ENCODE measurements at places on chromosomes 4 and X.

DNA sequence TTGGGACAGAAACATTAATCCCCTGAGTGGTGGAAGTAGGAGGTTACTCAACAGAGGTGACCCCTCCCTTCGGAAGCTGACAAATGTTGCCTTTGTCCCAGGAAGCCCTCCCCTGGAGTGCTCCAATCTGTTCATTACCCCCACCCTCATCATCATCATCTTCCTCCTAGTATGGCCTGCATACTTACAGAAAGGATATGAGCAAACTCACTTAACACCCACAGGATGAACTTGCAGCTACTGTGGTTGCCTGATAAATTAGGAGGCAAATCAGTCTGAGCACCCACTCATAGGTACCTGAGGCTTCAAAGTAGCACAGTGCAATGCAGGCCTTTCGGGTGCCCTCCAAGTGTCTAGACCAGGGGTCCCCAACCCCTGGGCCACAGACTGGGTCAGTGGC, 236.7 kb upstream of the GATB start:
- no peaks in the 10 kb centered on the region for H3K4me1 ChIP-seq
- H3K36me3 ChIP-seq: no peaks in the 10 kb centered on the region
- DNase-seq: no peak
- no peak overlapping the region for H3K4me3 ChIP-seq
- H3K27me3 ChIP-seq: peaks cover 3% of the 10 kb centered on the region

- H3K4me1 ChIP-seq: peaks cover 5% of the 10 kb centered on the region
- H3K36me3 ChIP-seq: no peaks in the 10 kb centered on the region
Measured at GRCh38 chr4:165686756-165687155, 186.3 kb upstream of the TLL1 start.

DNA sequence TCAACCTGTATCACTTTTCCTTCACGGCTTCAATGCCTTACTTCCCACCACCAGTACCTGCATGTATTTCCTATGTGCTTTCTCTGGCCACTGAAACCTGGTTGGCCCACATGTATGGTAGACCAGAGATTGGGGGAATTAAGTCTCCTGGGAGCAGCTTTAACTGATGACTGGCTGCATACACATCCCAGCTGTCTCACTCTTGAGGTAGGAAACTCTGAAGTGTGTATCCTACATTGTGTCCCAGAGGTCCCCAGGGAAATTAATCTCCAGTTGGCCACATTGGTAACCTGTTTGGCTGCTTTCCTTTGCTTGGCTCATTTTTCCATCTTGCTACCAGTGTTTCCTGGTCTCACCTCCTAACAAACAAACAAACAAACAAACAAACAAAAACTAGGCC, 124.4 kb downstream of the ZNF827 start:
- peaks cover 12% of the 10 kb centered on the region for H3K36me3 ChIP-seq
- H3K27me3 ChIP-seq: no peaks in the 10 kb centered on the region
- DNase-seq: no peak
- H3K4me3 ChIP-seq: no peak overlapping the region
- H3K4me1 ChIP-seq: peaks cover 11% of the 10 kb centered on the region

DNA sequence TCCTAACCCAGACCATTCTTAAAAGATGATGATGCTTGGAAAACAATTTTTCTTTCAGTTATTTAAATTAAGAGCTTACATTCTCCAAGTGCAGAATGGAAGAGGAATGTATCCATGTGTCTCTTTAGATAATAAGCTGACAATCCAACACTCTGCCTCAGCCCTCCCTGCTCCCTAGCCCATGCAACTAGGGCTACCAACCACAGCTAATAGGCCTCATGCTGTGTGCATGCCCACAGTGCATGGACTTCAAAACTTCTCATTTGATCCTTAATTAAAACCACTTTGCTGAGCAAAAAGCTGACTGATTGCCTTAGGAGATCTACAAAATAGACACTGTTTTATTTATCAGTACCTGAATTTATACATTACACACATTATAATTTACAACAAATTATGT, 473.9 kb downstream of the GALNTL6 start:
- no peak overlapping the region for H3K4me3 ChIP-seq
- no peaks in the 10 kb centered on the region for H3K4me1 ChIP-seq
- DNase-seq: no peak
- H3K36me3 ChIP-seq: no peaks in the 10 kb centered on the region
- H3K27ac ChIP-seq: no peak overlapping the region
- H3K27me3 ChIP-seq: no peaks in the 10 kb centered on the region

- no peaks in the 10 kb centered on the region for H3K27me3 ChIP-seq
- H3K27ac ChIP-seq: no peak overlapping the region
- H3K4me1 ChIP-seq: no peaks in the 10 kb centered on the region
Measured at GRCh38 chr4:149005191-149005590, 563.0 kb upstream of the NR3C2 start.

DNA sequence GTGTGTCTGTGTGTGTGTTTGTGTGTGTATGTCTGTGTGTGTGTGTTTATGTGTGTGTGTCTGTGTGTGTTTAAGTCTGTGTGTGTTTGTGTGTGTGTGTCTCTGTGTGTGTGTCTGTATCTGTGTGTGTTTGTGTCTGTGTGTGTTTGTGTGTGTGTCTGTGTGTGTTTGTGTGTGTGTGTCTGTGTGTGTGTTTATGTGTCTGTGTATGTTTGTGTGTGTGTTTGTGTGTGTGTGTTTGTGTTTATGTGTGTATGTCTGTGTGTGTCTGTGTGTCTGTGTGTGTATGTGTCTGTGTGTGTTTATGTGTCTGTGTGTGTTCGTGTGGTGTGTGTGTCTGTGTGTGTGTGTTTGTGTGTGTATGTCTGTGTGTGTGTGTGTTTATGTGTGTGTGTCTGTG, 11.4 kb downstream of the IL9R start:
- no peaks in the 10 kb centered on the region for H3K36me3 ChIP-seq
- H3K4me3 ChIP-seq: no peak overlapping the region
- DNase-seq: no peak
- H3K27ac ChIP-seq: no peak overlapping the region
- no peaks in the 10 kb centered on the region for H3K4me1 ChIP-seq

DNA sequence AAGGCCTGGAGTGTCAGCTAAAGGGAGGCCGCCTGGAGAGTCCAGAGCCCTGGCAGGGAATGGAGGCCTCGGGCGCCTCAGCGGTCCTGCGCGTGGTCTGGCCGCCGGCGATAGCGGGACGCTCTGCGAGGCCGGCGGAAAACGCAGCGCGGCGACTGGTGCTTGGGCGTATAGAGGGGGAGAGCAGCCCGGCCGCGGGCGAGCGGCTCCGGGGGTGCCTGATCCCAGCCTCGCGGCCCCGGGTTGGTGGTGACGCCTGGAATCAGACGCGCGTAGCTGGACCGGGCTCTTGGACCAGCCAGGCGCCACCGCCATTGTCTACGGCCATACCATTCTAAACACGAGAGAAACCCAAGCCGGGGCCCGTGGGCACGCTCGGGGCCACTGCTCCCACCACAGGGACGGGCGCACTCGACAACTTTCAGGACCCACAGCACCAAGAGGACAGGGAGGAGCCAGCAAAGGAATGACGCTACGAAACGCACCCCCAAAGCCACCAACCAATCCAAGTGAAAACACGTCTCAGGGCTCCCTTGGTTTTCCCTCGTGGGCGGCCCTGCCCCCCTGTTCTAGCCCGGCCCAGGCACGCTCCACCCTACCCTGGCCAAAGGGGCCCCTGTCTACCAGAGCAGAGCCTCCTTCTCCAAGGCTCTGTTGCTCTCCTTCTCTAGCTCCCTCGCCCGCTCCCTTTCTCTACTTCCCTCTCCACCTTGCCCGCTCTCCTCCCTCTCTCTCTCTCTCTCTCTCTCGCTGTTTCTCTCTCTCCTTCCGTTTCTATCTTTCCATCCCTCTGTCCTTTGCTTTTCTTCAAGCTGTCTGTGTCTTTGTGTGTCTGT, 7.8 kb downstream of the FRG2 start:
- peak; percentile 72 for DNase-seq
- H3K27me3 ChIP-seq: peaks cover 71% of the 10 kb centered on the region
- no peak overlapping the region for H3K4me3 ChIP-seq
- H3K36me3 ChIP-seq: no peaks in the 10 kb centered on the region
- H3K27ac ChIP-seq: no peak overlapping the region

- H3K27me3 ChIP-seq: peaks cover 15% of the 10 kb centered on the region
- H3K4me1 ChIP-seq: no peaks in the 10 kb centered on the region
- no peak for DNase-seq
- H3K36me3 ChIP-seq: no peaks in the 10 kb centered on the region
- no peak overlapping the region for H3K4me3 ChIP-seq
Measured at GRCh38 chr4:48047421-48047844, 30.9 kb downstream of the NIPAL1 start.

DNA sequence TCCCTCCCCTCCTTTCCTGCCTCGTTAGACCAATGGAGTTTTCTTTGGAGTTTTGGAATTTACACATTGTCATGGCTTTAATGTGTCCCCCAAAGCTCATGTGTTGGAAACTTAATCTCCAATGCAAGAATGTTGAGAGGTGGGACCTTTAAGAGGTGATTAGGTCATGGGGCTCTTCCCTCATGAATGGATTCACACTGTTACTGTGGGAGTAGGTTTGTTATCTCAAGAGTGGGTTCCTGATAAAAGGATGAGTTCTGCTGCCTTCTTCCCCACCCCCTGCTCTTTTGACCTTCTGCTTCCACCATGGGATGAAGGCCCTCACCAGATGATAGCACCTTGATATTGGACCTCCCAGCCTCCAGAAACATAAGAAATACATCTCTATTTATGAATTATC, 16.8 kb downstream of the MORF4L2 start:
- H3K27me3 ChIP-seq: peaks cover 7% of the 10 kb centered on the region
- H3K36me3 ChIP-seq: no peaks in the 10 kb centered on the region
- no peak overlapping the region for H3K27ac ChIP-seq
- no peak for DNase-seq
- no peaks in the 10 kb centered on the region for H3K4me1 ChIP-seq
- no peak overlapping the region for H3K4me3 ChIP-seq

GRCh38 chr4:26372525-26373172, 51.8 kb downstream of the RBPJ start:
- H3K36me3 ChIP-seq: peaks cover 5% of the 10 kb centered on the region
- no peak for DNase-seq
- no peak overlapping the region for H3K4me3 ChIP-seq
- H3K27ac ChIP-seq: no peak overlapping the region

- H3K27ac ChIP-seq: no peak overlapping the region
- H3K4me3 ChIP-seq: no peak overlapping the region
- H3K36me3 ChIP-seq: no peaks in the 10 kb centered on the region
- H3K27me3 ChIP-seq: no peaks in the 10 kb centered on the region
Measured at GRCh38 chrX:3777416-3777815, 64.0 kb upstream of the PRKX start.

DNA sequence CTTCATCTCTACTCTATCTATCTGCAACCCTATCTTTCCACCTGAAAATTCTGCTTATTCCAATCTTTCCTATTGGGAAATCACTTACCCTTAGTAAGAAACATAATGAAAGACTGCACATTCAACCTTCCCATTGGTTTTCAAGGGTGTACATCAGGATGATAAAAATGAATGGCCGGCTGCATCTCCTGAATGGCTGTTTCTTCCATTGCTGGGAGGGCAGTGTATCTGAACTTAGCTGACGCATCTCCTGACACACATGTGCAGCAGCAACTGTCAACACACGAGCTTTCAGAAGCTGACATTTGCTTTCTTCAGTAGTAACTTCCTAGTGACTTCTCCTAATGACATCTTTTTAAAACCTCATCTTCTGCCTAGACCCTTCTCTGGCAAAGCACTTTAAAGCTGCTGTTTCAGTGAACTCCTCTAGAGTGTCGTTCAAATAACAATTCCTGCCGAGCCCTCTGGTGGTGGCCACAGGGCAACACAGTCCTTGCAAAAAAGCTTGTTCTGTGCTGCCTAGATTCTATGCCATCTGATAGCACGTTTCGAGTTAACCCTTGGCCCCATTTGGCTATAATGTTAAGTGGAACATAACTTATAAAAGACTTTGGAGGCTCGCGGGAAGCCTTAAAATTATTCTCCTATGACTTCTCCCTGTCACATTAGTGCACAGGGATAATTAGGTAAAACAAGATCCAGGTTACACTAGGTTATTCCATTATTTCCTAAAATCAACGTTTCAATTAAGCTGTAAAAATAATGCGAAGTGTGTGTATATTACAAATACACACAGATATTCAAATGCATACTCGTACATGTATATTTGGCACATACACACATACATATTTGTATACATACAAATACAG, 2340.7 kb downstream of the PCDH7 start:
- no peak for DNase-seq
- no peak overlapping the region for H3K4me3 ChIP-seq
- H3K36me3 ChIP-seq: no peaks in the 10 kb centered on the region
- no peaks in the 10 kb centered on the region for H3K27me3 ChIP-seq
- no peaks in the 10 kb centered on the region for H3K4me1 ChIP-seq

DNA sequence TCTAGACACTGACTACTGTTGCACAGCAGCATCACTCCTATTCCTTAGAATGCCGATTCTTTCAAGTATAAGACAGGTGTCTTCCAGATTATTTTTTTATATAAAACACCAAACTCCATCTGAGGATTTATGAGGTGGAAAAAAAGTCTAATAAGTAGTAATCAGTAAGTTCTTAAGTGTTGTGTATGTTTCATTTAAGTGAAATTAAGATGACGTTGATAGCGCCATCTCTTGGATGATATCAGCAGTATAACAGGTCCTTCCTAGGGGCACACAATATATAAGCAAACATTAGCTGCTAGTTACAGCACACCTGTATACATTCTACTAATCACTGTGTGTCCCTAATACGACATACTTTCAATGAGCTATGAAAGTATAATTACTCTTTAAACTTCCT, 99.6 kb upstream of the STS start:
- peaks cover 16% of the 10 kb centered on the region for H3K4me1 ChIP-seq
- no peak overlapping the region for H3K27ac ChIP-seq
- no peak overlapping the region for H3K4me3 ChIP-seq
- no peak for DNase-seq
- H3K36me3 ChIP-seq: peaks cover 5% of the 10 kb centered on the region
- no peaks in the 10 kb centered on the region for H3K27me3 ChIP-seq

DNA sequence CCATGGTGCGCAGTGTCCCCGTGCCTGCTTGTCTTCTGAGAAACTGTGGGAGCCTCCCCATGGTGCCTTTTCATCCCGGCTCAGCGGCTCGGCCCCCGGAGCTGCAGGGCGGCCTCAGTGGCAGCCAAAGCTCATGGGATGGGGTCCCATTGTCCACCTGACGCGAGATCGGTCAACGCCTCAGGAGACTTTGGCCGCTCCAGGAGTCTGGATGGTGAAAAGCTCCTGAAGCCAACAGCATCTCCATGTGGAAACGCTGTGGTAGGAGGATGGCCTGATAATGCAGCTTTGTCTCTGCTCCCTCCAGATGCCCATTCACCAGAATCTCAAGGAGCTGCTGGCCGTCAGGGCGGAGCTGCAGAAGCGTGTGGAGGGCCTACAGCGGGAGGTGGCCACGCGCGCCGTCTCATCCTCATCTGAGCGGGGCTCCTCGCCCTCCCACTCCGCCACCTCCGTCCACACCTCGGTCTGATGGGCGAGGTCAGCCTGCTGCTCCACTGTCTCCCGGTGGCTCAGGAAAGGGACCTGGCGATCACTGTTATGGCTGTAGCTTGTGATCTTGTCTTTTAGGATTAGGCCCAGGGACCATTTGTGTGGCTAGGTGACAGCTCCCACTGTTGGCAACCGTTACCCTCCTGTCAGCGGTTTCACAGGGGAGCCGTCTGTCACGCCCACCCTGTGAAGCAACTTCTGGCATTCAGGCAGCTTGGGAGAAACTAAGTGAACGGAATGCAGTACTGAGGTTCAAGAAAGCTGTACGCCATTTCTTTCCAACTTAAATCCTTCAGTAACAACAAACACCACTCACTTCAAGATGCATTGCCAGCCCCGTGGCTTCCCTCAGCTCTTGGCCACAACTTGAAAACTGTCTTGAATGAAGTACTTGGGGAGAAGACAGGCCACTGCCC, 69.3 kb downstream of the MTMR1 start:
- H3K27me3 ChIP-seq: no peaks in the 10 kb centered on the region
- peak; percentile 73 for DNase-seq
- H3K4me1 ChIP-seq: peaks cover 4% of the 10 kb centered on the region
- no peak overlapping the region for H3K27ac ChIP-seq
- H3K36me3 ChIP-seq: no peaks in the 10 kb centered on the region
